ENCODE measurements at places on chromosomes 2 and 18.

GRCh38 chr2:186664385-186665043, 29.3 kb upstream of the FAM171B start:
- no peak for DNase-seq

DNA sequence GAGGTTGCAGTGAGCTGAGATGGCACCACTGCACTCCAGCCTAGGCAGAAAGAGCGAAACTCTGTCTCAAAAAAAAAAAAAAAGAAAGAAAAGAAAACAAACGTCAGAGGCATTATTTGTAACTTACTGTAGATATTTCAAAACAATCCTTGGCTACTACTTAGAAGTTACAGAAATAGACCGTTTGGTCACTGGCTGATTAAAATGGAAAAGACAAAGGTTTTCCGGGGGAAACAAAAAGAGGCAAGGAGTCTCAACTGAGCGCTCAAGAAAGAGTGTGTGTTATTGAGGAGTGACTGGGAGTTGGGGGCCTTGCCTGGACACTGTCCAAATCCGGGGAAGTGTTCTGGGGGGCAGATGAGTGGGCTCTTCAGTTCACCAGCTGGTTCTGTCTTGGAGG, 47.6 kb downstream of the TEX44 start:
- DNase-seq: no peak

GRCh38 chr2:232949016-232949415, 64.0 kb downstream of the NGEF start:
- DNase-seq: no peak

- DNase-seq: no peak
Observed at GRCh38 chr18:57544936-57545660, 41.4 kb downstream of the FECH start.

DNA sequence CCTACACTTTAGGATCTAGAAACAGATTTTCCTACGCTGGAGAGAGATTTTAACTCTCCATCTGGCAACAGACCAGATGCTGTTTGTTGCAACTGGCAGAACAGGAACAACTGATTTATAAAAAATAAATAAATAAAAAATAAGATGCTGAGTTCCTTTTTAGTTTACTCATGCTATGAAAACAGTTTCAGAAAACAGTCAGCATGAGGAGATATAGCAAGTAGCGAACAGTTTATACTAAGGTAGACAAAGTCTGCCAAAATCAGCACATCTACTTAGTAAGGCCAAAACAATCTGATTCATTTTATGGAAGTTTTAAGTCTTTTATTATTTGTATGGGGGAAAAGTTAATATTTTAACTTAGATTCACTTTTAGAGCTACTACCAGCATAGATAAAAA, 974.0 kb upstream of the CNTNAP5 start:
- DNase-seq: no peak

GRCh38 chr2:212974692-212975091, 176.7 kb downstream of the IKZF2 start:
- peak; percentile 58 for DNase-seq

Data from astrocyte of the hippocampus (primary cell).